Activated CD8-positive, alpha-beta T cell treated with anti-CD3 and anti-CD28 coated beads for 36 hours (primary cell): ENCODE measurements at places on chromosomes 5 and 9.

GRCh38 chr5:63953217-63953616, 9.0 kb downstream of the HTR1A start:
- DNase-seq, result no peak

- no peak for DNase-seq
Observed at GRCh38 chr9:70362952-70363351, 51.5 kb downstream of the KLF9 start.

GRCh38 chr5:353612-354580, 32.4 kb downstream of the AHRR start:
- no peak for DNase-seq

DNA sequence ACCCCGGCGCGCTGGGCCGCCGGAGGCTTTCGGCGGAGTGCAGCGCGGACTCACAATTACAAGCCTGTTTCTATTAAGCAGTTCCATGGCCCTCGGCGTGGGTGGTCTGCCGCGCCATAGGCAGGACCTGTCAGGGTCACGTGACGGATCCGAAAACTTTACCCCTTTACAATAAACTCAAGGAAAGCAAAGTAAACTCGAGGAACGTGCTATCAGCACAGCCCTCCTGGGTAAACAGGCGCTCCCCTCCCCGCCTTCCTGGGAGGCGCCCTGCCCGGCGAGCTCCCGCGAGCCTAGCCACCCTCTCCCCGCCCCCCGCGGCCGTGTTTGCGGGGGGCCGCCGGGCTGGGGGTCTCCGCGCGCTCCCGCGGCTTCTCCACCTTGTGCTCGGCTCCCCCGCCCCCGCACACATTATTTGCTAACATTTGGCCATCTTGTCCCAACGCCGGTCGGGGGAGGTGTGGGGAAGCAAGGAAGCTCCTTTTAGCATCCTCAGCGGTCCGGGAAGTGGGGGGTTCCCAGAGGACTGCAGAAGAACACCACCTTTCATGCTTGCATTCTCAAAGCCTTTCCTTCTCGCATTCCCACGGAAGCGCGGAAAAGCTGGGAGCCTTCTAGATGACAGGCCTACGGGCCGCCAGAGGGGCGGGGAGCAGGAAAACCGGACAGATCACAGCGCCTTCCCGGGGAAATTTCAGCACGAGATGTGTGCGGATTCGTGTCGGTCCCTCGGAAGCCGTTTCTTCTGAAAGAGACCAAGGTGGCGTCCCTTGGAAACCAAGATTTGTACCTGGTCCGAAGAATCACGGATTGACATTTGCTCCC, at the start of gene PTCH1:
PTCH1 (minus strand) TSS at position 238 of the 825 bp plus-strand sequence.
- peak; percentile 78 for DNase-seq

GRCh38 chr5:65722575-65723403, 784 bp downstream of the NLN start:
- peak; percentile 13 for DNase-seq

DNA sequence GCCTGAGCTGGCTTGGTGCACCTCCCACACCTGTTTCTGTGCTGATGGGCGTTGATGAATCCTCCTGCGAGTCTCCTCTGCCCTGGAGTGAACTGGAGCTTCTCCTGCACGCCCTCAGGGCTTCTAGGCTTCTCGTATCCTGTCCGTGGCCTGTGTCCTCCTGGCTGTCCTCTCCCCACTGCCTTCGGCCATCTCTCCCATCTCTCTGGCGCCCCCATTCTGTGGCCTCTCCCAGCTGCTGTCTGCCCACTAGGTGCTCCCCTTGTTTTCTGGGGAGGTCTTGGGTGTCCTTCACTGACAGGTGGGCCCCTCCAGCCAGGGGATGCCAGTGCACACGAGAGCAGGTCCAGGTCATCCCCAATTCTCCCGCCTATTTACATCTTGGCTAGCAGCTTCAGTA, 28.8 kb downstream of the AHRR start:
- no peak for DNase-seq

GRCh38 chr9:136138566-136138965, 19.9 kb upstream of the TMEM250 start:
- DNase-seq, result peak; percentile 83

DNA sequence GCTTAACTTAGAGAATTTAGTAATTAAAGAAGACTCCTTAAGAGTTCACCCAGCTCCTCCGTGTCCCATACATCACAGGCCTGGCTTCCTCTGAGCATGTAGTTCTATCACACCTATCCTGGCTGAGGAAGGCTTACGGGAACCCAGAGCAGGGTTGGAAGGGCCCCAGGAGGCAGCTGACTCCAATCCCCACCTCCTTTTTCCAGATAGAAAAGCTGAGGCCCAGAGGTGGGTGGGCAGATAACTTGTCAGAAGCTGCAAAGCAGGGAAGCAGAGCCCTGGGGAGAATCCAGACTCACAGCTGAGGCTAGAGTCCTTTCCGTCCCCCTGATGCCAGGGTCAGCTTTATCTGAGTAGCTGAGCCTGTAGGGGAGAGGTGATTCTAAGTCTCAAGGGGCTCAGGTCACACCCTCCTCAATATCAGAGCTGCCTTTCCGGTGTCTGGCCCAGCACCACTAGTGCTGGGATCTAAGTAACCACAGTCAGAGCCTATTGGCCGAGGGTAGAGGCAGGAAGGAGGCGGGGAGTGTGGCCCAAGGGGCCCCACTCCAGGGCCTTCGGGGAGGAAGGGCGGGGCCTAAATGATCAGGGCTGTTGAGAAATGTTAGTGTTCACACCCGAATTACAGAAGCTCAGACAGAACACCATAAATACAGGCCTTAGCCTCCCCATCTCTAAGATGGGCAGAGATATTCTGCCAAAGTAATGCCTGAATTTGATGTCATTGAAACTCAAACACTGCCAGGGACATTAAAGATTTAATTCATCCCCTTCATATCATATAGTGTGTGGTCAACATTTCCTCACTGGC, 9.9 kb downstream of the CCDC69 start:
- peak; percentile 94 for DNase-seq

DNA sequence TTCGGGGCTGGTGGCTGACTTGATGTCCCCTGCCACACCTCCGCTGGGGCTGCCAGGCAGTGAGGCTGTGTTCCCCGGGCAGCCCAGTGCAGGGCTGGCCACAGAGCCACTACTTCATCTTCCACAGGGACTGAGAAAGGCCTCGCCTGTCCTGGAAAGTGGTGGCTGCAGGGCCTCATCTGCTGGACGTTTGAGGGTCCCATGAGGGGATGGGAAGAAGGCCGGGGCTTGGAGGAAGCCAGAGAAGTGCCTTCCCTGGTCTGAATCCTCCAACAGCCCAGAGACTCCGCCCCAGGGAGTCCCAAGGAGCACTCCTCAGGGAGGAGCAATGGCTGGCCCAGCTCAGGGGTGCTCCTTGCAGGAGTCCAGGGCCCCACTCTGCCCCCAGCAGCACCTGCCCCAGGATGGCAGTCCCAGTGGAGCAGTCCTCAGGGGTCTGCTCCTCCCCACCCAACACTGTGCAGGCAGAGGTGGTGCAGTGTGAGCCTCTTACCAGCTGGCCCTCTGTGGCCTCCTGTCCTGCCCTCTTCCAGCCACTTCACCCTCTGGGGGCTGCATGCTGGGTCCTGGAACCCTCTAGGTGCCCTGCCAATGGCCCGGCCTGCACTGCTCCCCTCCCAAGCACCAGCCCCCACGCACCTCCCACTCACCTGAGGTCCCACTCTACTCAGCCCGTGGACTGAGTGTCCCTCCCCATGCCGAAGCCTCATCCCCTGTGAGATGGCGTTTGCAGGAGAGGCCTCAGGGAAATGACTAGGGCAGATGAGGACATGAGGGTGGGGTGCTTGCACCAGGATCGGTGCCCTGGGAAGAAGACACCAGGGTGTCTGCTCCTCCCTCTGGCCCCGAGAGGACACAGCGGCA, 47.3 kb upstream of the COL5A1 start:
- no peak for DNase-seq

DNA sequence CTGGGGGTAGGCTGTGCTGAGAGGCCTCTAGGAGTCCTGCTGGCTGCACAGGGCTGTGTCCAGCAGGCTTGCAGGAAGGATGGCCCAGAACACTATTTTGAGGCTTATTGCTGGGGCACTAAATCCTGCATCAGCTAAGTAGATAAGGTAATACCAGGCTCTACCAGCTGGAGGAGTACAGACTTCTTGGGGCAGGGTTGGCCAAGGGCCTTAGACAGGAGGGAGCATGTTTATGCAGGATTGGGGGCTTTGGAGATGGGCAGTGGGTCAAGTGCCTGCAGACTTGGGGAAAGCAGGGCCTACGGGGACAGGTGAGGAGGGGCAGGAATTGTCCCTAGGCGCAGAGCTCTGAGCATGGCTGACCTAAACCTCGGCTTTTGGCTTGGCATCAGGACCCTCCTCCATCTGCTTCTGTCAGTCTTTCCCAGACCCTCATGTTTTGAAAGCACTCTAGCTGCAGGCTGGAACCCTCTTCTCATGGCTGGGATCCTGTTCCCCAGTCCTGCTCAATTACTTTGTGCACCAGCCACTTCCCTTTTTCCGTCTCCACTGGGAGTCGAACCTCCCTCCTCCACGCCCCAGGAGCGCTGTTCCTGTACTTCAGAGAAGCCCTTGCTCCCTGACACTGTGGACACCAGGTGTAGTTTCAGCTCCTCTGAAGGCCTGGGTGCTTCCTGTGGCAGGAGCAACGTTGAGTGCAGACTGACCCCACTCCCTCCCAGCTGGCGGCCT, 61.0 kb upstream of the SPTLC1 start:
- no peak for DNase-seq
